ENCODE measurements at places on chromosomes 2 and 18.

- no peak for DNase-seq
These were observed 289.9 kb downstream of the AFF3 start for GRCh38 chr2:99852376-99852934.

- no peak for DNase-seq
These were observed 3.4 kb upstream of the PDCD1 start for GRCh38 chr2:241862093-241862492.

DNA sequence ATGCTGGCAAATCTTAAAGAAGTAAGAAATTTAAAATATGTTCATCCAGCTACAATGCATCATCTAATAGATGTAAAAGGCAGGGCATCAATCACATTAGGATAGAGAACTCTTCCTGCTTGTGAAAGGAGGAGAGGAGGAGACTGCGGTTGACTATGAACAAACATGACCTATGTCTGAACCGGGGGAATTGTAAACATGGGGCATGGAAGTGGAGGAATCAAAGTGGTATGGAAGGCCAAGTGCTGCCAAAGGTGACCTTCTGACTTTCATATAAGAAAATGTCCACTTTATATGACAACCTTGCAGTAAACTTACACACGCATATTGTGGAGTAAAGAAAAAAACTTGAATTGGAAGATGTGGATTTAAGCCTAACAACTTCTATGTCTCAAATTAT is 20.0 kb upstream of the SLC8A1 start:
- DNase-seq, result no peak

- DNase-seq, result no peak
These were observed 130.6 kb downstream of the RBMS1 start for GRCh38 chr2:160363055-160363454.

DNA sequence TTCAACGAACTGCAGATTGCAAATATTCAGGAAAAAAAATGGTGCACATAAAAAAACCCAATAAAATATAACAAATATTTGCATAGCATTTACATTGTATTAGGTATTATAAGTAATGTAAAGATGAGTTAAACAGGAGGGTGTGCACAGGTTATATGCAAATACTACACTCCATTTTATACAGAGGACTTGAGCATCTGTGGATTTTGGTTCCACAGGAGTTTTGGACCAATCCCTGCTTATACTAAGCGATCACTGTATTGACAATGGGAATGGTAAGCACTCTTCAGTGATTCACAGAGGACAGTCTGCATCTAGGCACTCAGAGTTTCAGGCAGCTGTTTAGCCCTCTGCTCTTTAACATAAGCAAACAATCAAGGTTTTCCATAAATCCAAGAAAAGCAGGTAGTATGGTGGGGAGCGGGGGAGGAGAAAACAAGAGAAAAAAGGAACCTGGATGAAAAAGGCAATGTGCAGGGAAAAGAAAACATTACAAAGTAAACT is 206.0 kb upstream of the PARD3B start:
- no peak for DNase-seq

- no peak for DNase-seq
These were observed 51.2 kb upstream of the UBE2F start for GRCh38 chr2:237915576-237915975.

- no peak for DNase-seq
These were observed 978.3 kb downstream of the BCL11A start for GRCh38 chr2:59575191-59575590.

GRCh38 chr18:30343090-30343489 is 699.5 kb downstream of the DSC3 start:
- DNase-seq, result no peak

- no peak for DNase-seq
These were observed 119.7 kb downstream of the GAREM1 start for GRCh38 chr18:32351032-32351431.

GRCh38 chr2:46703588-46703987 is 212.0 kb downstream of the MCFD2 start:
- no peak for DNase-seq

DNA sequence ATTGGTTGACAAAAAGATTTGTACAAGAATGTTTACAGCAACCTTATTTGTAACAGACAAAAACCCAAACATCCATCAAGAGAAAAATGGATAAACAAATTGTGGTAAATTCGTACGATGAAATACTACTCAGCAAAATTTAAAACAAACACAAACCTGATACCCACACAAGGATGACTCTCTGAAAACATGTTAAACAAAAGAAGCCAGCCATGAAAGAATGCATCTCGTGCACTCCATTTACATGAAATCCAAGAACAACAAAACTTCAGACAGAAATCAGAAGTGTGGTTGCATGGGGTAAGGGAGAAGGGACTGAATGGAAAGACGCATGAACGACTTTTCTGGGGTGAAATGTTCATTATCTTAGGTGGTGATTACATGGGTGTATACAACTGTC is 93.4 kb downstream of the SLC25A12 start:
- DNase-seq, result no peak

- no peak for DNase-seq
These were observed 24.7 kb downstream of the IL1B start for GRCh38 chr2:112811841-112812306.

GRCh38 chr2:176407706-176408105 is 138.5 kb downstream of the MTX2 start:
- no peak for DNase-seq

DNA sequence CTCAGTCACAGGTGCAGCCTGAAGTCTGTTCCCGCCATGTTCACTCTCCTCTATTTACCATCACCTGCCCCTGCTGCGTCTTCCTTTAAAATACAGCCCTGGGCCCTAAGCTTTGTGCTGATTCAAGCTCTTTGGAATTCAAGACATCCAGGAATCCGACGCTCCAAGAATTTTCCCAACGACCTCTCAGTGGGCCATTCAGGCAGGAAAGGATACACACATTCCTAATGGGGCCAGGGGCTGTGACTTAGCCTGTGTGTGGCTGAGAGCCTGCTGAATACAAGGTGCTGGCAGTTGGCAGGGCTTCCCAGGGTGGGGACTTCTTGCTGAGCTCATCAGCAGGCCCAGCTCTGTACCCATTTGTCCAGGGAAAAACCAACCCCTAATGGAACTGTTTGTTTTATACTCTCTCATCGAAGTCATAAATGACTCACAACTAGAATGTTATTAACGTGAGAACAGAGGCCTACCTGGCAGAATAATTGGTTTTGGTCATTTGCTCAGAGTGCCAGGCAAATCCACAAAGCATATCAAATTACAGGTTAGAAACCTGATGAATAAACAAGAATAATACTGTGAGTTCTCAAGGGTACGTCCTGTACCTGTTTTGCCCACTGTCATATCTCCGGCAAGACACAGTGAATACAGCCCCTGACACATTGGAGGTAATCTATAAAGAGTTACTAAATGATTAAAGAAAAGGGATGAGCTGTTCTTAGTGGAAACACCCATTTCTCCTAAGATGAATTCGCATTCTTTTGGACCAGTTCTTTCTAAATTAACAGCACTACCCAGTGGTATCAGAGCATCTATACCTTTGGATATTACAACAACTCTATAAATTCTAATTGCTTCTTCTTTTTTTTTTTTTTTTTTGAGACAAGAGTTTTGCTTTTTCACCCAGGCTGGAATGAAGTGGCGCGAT is 12.6 kb upstream of the KCMF1 start:
- DNase-seq, result no peak

- no peak for DNase-seq
These were observed 836 bp downstream of the STK11IP start for GRCh38 chr2:219598308-219599078.

GRCh38 chr18:26327062-26327461 is 100.8 kb downstream of the TAF4B start:
- no peak for DNase-seq

DNA sequence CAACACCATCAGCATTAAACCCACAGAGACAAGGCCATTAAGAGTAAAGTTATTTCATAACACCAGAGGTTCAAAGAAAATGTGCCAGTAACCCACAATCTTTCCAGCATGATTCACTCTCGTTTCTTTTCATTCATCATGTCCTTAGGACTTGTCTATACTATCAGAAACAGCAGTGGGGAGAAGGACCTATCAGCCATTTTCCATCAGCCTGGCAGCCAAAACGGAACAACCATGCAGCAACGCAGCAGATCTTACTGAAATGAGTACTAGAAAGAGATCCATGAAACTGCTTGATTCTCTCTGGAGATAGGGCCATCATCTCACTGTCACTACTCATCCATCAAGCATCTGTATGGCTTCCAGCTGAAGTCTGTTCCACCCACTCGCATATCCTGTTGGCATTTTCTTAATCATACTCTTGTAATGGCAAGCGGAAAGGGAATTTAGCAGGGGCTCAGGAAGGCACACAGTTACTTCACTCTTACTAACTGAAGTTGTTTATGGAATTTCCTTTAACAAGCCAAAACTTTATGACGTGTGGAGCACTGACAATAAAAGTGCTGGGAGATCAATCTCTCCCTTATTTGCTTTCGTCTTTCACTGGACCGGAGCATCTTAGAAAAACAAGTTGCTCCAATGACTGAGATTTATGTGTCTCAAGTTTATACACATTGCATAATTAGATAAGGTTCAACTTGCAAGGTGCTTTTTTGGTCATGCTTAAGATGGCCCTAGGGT is 69.7 kb downstream of the EPHA4 start:
- DNase-seq, result no peak

DNA sequence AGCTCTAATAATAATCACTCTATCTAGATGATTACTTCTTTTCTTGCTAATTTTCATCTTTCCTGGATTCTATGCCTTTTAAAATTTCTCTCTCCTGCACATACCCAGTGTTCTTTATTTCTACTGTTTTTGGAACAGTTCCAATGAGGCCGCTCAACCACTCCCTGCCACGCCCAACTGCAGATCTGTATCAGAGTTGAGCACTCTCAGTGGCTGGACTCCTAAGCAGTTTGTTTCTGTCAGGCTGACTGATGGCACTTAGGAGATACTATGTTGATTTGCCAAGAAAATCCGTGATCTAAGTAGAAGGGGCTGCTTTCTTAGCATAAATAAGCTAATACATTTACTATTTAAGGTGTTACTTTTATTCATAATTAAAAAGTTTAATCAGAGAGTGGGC is 192.8 kb downstream of the ARHGAP15 start:
- no peak for DNase-seq

Measured in midbrain (tissue), 1 donor.